Gastrocnemius medialis (tissue), 4 donors: ENCODE measurements at places on chromosomes 6 and 20.

DNA sequence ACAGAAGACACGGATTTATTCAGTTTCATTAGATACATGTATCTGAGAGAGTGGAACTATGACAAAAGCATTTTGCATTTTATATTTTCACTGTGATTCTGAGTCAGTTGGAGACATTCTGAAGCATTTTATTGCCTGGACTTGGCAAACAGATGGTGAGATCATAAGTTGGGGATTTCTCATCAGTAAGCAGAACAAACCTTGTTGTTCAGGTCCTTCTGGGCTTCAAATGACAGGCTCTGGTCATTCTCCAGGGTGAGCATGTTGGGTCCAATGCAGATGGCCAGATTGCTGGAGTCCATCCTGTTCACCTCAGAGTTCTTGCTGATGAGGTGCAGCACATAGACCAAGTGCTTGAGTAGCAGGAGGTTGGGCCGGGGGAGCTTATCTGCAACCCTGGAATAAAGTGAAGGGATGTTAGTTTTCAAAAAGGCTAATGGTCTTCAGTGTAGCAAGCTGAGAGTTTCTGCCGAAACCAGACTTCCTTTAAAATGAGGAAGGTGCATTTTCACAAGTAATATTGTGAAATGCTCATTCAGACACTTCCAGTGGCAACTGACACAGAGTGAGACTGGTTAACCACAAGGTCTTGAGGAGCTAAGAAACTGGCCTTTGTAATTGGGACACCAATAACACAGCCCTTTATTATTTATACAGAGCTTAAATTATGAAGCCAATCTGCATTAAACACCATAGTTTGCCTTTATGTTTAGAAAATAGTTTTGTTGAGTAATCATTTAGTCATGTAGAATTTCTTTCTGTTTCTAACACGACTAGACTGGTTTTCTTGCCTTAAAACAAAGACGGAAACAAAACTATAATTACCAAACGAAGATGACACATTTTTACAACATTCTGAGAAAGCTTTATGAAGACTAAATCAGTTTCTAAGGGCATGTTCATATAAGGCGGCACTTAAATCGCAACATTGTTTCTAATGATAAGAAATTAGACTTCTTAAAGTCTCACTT lies 5.6 kb downstream of the TAGAP start:
- no peak for DNase-seq

DNA sequence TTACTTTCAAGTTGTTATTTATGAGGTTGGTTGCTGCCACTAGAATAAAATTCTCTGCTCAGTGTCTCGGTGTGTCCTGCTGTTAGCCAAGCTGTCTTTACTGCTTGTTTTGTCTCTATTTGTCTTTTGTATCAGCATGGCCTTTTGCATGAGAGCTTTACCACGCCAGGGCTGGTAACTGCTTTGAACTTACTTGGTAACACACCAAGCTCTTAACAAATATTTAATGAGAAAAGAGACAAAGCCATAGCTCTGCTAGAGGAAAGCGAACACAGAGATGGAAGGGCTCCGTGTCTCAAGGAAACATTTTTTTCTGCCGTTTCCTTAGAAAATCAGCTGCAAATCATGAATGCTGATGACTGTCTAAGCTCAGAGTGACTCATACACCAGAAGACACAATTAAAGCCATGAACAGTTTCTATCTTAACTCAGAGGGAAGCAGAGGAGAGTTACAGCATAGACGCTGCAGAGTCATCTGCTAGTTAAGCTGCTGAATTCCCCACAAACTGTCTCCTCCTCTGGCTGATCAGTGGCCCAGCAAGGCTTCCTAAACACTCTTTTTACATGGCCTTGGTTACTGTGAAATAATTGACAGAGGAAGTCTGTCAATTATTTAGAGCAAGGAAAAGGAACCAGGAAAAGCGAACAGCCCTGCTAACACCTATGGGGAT lies 44.8 kb downstream of the AGPAT4 start:
- no peak for DNase-seq

DNA sequence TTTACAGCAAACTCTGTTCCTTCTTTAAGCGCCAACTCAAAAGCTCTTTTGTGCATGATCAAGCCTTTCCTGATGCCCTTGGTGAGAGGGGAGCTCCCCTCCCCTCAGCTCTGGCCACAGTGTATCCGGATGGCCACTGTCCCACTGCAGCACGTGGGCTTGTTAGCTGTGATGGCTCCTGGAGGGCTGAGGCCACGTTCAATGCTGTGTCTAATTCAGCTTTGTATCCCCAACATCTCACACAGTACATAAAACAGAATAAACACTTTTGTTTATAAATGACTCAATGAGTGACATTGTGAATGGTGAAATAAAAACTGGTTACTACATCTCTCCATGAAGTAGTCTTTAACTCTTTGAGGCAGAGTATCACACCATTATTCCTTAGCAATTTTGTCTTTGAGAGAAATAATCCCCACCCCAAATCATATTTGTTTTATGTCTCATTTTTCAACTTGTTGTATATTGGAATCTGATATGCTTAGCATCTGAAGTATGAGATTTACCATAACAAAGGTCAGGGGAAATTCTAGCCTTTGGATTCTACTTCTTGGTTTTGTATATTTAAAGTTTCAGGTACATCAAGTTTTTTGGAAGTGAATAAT lies 44.5 kb downstream of the EDN1 start:
- DNase-seq = no peak

DNA sequence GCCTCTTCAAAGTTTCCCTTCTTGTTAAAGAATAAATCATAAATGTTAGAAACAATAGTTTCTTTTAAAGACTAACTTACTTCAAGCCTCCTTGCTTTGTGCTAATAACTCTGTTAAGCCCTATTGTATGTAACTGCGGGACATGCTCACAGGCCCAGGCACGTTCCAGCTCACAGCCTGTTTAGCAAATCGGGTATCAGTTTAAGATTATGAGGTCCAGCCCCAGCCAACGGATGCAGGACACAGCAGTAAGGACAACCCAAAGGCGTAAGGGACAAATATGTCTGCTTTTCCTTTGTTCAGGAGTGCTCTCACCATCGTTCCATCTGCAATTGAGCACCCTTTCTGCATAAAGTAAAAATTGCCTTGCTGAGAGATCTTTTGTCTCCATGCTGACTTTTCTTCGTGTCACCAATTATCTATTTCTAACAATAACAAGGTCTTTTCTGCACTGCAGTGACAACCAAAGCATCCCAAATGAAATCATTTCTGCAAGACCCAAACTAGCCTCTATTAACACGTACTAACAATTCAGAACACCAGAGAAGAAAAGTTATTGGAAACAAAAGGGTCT lies 1.4 kb downstream of the C6orf52 start:
- no peak for DNase-seq

- no peak for DNase-seq
These were observed 79.5 kb downstream of the SESN1 start for GRCh38 chr6:109015176-109015575.

DNA sequence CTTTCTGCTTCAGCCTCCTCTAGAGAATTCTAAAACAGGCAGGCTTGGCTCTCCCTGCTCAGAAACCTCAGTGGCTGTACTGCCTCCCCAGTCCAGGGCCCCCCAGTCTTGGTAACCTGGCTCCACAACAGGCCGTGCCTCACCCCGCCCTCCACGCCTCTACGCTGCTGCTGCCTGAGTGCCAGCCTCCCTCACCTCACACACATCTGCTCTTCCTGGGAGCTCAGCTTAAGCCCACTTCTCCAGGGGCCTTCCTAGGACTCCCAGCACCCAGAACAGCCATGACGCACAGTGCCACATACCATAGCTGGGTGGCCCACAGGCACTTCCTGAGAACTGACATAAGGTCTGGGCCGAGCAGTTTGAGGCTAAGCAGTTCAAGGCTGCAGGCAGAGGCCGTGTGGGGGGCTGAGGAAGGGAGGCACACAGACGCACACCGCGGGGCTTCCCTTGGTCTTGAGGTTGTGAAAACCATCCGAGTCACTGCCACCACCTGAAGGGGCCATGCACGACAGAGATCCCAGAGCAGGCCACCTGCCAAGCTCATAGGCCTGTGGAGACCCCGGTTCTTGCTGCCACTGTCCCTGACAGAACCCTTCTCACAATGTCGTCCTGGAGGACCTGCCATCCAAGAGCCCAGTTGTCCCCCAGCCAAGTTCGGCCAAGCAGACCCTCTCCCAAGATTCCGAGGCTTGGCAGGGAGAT lies 42.6 kb downstream of the DSTN start:
- DNase-seq = no peak

- no peak for DNase-seq
These were observed 307.1 kb upstream of the PLN start for GRCh38 chr6:118240878-118241528.

GRCh38 chr6:113489952-113490746 lies 367.0 kb upstream of the MARCKS start:
- no peak for DNase-seq

- no peak for DNase-seq
These were observed 3.6 kb upstream of the MYLK2 start for GRCh38 chr20:31815408-31816188.

- no peak for DNase-seq
These were observed 137.7 kb upstream of the HEY2 start for GRCh38 chr6:125611573-125612344.

DNA sequence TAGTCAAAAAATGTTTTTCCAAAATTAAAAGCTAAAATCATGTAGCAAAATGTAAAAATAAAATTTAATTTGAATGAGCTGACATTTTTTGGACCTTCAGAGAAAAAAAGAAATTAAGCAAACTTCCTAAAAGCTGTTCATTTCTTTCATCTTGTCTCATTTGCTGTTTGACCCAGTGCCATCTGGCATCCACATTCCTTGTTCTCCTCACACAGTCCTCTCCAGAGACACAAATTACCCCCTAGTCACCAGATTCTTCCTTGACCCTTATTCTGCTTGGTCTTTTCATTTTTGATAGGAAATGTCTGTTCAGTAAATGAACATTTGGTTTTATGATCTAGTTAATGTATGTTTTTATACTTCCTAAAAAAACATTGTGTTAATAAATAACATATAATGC lies 55.2 kb downstream of the HDDC2 start:
- DNase-seq = no peak

DNA sequence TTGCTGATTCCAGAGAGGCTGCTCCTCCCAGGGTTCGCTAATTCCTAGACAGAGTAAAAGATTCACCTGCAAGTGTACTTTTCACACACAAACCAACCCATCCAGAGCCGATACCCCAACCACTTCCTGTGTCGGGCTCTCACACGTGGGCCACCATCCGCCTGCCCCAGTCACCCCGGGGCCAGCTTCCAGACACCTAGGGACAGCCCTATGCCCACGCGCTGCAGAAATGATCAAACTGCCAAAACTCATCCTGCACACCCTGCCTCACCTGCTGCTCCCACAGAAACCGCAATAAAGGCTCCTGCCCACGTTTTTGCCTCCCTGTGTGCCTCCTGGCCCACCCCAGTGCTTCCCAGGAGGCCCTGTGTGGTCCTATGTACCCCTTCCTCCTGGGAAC lies 59.5 kb downstream of the PSMG4 start:
- no peak for DNase-seq

DNA sequence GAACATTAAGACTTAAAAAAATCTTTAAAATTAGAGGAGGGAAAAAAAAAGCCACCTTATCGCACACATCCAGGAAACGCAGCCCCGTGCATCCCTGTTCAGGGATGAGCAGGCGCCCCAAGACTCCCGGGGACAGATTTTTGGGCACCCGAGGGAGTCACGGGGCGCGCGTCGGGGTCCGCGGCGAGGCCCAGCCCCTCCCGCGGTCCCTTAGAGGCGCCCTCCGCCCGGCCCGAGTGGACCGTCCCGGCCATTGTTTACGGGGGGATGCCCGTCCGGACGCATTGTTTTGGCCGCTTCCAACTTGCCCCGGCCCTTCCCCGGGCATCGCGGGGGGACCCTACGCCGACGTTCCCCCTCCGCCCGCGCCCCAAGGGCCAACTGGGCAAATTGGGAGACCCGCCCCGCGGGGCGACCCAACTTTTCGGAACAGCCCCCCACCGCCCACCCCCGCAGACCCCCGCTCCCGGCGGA lies 610 bp downstream of the ZNF217 start:
- peak; percentile 30 for DNase-seq

GRCh38 chr6:106451439-106451838 lies 90.9 kb downstream of the CRYBG1 start:
- no peak for DNase-seq

DNA sequence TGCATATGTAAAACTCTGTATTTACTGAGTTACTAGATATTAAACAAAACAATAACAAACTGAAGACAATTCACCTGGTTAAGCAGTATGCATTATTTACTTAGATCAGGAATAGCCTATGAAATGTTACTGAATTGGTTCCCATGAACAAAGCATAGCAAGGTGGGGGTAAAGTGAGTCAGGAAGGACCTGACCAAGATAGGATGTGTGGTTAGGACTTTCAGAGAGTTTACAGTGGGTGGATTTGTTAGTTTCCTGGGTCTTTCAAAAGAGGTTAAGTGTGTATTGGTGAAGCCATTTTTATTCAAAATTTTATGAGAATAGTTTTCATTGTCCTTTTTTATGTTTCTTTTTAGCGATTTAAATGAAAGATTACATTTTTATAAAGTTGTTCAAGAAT lies 32.9 kb downstream of the TBPL1 start:
- no peak for DNase-seq

- DNase-seq = no peak
These were observed 41.8 kb downstream of the WDR27 start for GRCh38 chr6:169659820-169660610.

- DNase-seq = no peak
These were observed 21.3 kb downstream of the RNF217 start for GRCh38 chr6:124983383-124984083.

DNA sequence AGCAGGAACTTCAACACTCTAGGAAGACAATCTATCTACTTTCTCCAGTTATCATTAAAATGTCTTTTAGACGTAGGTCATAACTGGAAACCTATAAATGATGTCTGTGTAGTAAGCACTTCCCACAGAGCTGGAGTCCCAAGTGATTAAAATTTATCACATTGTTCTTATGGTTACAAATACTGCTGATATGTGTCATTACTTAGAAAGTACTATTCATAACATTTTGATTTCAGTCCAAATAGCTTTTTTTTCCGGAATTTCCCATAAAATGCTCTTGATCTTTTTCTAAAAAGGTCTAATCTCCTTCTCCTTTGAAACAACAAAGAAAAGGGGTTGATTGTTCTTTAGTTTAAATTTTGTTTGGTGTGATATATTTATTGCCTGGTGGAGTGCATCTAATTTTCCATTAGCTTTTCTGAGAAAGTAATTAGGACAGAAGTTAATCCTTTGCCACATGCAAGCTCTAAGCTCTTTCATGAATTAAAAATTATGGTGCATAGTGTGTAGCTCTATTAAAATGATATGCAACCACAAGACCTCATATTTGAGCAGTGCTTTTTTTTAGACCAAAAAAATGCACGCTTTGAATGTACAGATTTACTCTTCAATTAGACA lies 132.7 kb upstream of the TCF21 start:
- no peak for DNase-seq

DNA sequence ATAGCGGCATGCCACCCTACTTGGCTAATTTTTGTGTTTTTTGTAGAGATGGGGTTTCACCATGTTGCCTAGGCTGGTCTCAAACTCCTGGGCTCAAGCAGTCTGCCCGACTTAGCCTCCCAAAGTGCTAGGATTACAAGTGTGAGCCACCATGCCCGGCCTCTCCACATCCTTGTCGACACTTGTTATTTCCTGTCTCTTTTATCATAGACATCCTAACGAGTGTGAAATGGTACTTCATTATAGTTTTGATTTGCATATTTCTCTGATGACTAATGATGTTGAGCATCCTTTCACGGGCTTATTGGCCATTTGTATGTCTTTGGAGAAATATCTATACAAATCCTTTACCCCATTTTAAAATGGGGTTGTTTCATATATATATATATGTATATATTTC lies 39.0 kb upstream of the ASXL1 start:
- DNase-seq = no peak

GRCh38 chr6:139820210-139820609 lies 445.8 kb upstream of the CITED2 start:
- no peak for DNase-seq
